Muscle of arm (tissue), 14 donors: ENCODE measurements at places on chromosomes 5 and 9. TPM values are rescaled to one million over a fixed set of nuclear protein-coding genes. Genes with fewer than 3 reads are reported as not detected.

TMC1 gene
- 0.59 TPM for polyA plus RNA-seq

ANKRD18B gene
- 0.51 TPM for polyA plus RNA-seq

WDR31 gene
- polyA plus RNA-seq, result 4.8 TPM

ADRA1B gene
- polyA plus RNA-seq, result 0.14 TPM

SEMA6A gene
- polyA plus RNA-seq, result 57.8 TPM

OSMR gene
- polyA plus RNA-seq, result 11.0 TPM

FOXD4L4 gene
- 0.24 TPM for polyA plus RNA-seq

NR2F1-AS1 gene
- polyA plus RNA-seq, result 3.6 TPM

SLC34A1 gene
- 0.10 TPM for polyA plus RNA-seq

DNA sequence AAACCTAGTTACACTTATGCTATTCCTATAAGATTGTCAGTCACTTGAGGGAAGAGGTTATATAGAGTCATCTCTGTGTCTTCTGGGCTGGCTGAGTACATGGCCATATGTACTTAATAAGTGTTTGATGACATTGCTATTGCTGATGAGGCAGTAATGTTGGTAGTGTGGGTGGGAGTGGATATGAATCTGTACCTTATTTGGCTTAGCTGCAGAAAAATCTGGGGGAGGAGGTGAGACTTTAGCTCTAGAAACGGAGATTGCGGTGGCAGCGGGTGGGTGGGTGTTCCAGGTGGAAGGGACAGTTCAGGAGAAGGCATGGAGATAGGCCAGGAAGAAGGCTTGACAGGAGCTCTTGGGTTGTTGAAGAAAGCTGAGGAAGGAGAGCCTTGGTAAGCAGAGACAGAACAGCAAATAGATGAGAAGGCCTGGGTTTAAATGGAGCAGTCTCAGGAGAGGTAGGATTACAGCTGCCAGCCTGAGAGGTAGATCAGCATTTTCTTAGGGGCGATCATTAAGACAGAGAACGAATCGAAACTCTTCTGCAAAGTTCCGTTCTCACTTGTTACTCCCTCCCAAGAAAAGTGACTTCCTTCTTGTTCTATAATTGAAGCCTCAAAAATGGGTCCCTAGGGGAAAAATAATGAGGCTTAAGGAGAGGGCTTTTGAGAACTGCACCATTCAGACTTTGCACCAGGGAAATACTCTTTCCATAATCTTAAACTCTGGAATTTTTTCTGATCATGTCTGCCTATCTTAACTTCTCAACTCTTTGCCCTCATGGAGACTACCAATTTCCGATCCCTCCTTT is 160.5 kb downstream of the UNC13B start:
- DNase-seq, result no peak

GRCh38 chr5:145280214-145280613 is 554.9 kb downstream of the PRELID2 start:
- DNase-seq, result no peak

DNA sequence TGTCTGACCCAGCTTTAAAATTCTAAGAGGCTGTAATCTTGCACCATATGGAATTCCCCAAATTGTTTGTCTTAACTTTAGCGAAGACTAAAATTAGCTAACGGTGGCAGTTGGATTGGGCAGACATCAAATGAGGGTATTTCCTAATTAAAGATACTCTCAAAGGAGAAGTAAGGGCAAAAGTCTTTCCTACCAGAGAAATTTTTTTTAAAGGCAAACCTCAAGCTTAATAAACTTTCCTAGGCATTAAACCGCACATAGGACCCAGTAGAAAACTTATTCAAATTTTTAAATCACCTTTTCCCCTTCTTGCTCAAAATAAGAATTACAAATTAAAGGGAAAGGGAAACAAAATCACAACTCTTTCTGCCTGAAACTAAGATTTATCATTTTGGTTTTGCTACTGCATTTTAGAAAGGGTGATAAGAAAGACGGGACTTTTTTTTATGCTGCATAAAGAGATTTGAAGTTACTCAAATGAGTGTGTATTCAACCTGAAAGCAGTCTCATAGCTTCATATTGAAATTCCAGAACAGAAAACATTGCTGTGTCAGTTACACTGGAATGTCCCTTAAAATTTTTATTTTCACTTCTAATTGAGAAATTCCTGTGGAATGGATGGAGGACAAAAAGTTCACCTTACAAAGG is 189.1 kb upstream of the PTGER4 start:
- no peak for DNase-seq

- no peak for DNase-seq
Measured at GRCh38 chr9:84969084-84969483, 299.6 kb downstream of the NTRK2 start.
